Stomach (tissue), 19 donors: ENCODE measurements at places on chromosomes 7 and 10. TPM values are rescaled to one million over a fixed set of nuclear protein-coding genes. Genes with fewer than 3 reads are reported as not detected.

Gene CRCP
- total RNA-seq = 30.9 TPM

Gene RBM20
- total RNA-seq = 6.2 TPM

Gene SYCE1
- not detected for total RNA-seq

Gene ZNF425
- total RNA-seq = under 0.01 TPM

Gene TNS3
- total RNA-seq = 86.9 TPM

Gene SNCG
- 3.8 TPM for total RNA-seq

Gene TBC1D12
- total RNA-seq = 26.8 TPM

Gene R3HCC1L
- 18.3 TPM for total RNA-seq

Gene GRM3
- total RNA-seq = 0.55 TPM

Gene AS3MT
- 3.9 TPM for total RNA-seq

Gene SCD
- total RNA-seq = 2.3 TPM

Gene SEMA3D
- 2.6 TPM for total RNA-seq

Gene HYAL4
- total RNA-seq = not detected

Gene HOXA6
- not detected for total RNA-seq

Gene RET
- not detected for total RNA-seq

Gene EMX2
- not detected for total RNA-seq

Gene PTN
- 47.4 TPM for total RNA-seq

Gene LIPN
- total RNA-seq = not detected

Gene C10orf143
- total RNA-seq = not detected
